ENCODE measurements at places on chromosomes 5 and 9.

DNA sequence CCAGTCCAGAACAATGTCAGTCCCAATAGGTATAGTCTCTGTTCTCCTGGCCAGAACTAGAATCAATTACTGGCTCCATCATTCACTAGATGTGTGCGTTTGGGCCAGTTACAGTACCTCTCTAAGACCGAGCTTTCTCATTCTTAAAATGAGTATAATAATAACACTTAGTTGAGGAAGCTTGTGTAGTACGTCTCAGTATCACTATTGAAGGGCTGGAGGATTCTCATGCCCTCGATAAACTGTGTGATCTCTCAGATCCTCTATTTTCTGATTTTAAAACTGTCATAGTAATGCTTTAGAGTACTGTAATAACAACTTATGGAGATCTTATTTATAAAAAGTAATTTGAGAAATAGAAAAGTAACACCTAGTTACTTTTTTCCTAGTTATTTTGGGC is 50.7 kb downstream of the CDKN2A start:
- no peak for DNase-seq

DNA sequence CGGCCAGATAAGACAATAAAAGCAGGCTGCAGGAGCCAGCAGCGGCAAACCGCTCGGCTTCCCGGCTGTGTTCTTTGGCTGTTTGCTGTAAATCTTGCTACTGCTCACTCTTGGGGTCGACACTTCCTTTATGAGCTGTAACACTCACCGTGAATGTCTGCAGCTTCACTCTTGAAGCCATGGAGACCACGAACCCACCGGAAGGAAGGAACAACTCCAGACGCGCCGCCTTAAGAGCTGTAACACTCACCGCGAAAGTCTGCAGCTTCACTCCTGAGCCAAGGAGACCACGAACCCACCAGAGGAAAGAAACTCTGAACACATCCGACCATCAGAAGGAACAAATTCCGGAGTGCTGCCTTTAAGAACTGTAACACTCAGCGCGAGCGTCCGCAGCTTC is 451.7 kb downstream of the AGTPBP1 start:
- DNase-seq = peak; percentile 59

- DNase-seq = no peak
Observed at GRCh38 chr5:169395136-169395535, 94.2 kb upstream of the SLIT3 start.

DNA sequence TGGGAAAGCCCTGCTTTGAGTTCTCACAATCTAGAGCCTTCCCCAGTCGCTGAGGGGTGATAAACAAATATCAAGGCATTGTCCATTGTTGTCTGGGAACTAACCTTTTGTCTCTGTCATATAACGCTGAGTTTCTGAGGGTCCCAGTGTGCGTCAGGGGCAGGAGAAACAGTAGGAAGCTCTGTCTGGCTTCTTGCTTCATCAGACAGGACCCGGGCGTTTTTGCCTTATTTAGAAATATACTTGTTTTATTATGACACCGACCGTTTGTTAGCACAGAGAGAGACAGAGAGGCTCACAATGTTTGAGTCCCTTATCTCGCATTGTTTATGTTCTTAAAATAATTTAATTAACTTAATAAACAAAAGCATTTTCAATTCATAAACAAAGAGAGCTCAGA is 204.9 kb upstream of the GAS1 start:
- no peak for DNase-seq

GRCh38 chr5:39024884-39025283 is 49.3 kb downstream of the RICTOR start:
- DNase-seq = no peak

- DNase-seq = no peak
Observed at GRCh38 chr5:141919218-141920119, 4.2 kb upstream of the DELE1 start.

GRCh38 chr5:90802474-90803317 is 244.1 kb downstream of the ADGRV1 start:
- DNase-seq = no peak

DNA sequence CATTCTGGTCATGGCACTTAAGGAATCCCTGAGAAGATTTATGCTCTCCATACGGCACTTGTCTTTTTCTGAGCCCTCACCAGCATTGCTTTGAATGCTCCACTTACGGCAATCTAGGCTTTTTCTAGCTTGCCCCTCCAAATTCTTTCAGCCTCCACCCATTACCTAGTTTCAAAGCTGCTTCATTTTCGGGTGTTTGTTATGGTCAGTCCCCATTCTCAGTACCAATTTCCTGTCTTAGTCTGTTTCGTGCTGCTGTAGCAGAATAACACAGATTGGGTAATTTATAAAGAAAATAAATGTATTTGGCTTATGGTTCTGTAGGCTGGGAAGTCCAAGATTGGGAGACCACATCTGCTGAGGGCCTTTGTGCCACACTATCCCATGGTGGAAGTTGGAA is 42.0 kb downstream of the ARHGEF28 start:
- no peak for DNase-seq

- no peak for DNase-seq
Observed at GRCh38 chr9:83312537-83312936, 225.7 kb downstream of the FRMD3 start.

DNA sequence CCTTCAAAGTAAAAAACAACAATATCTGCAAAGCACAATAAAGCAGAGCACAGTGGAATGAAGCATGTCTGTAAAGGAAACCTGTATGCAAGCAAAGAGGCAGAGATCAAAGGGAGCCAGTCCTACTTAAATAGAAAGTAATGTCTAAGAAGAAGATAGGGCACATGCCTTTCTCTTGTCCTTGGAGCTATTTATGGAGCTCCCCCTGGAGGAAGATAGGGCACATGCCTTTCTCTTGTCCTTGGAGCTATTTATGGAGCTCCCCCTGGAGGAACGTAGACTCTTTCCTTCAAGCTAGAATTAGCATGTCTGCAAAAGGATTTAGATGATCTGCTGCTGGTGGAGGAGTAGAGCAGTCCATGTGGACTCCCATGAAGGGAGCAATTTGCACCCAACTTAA is 168.1 kb upstream of the RASEF start:
- no peak for DNase-seq

- no peak for DNase-seq
Observed at GRCh38 chr5:171830686-171831085, 45.1 kb downstream of the SMIM23 start.

DNA sequence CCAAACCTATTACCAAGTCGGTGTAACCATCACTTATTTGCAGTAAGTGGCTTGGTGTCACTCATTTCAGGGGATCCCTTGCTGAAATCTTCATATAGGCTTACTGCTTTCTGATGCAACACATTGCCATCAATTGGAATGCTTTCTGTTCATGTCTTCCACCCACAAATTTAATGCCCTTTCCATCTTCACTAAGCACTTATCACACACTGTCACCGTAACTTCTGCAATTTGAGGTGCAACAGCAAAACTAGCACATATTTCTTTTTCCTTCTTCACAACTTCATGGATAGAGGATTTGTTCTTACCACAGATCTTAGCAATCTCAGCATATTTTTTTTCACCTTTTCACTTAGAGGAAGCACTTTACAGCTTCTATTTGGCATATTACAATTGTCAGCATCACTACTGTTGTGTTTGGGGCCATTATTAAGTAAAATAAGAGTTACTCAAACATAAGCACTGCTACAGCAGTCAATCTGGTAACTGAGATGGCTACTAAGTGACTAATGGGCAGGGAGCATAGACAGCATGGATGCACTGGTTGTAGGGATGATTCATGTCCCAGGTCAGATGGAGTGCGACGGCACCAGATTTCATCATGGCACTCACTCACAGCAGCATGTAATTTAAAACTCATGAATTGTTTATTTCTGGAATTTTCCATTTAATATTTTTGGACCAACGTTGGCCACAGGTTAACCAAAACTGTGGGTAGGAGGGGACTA is 70.1 kb downstream of the PIP5K1B start:
- no peak for DNase-seq

DNA sequence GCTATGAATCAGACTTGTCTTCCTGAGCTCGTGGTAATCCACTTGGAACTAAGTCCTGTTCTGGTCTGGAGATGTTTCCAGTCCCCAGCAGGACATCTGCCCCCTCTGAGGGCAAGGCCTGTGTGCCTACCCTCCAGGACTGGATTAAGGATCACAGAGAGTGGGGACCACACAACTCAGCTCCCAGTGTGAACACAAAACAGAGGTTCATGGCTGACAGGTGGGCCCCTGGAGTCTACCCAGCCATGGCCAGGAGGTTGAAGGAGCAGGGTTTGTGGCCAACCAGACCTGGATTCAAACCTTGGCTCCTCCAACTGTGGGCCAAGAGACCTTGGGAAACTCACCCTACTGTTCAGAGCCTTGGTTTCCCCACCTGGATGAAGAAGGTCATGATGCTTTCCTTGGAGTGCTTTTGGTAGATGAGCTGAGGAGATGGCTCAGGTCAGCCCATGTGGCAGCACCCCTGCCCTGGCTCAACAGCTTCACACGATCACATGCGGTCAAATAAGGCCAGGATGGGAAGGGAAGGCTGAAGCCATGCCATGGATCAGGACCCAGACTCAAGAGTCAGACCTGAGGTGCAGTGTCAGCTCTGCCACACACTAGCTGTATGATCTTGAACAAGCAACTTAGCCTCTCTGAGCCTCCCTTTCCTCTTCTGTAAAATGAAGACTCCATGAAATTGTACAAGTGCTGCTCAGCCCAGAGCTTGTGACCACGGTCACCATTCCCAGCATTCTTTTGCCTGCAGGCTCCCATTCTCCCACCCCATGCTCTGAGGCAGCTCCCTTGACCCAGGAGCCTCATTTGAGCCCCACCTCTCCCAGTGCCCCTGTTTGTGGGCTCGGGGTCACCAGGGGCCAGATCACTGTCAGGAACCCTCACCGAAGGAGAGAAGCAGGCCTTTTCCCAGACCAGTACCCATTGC is 27.3 kb upstream of the ANGPTL2 start:
- no peak for DNase-seq

- no peak for DNase-seq
Observed at GRCh38 chr5:40021007-40021406, 596.2 kb upstream of the DAB2 start.

DNA sequence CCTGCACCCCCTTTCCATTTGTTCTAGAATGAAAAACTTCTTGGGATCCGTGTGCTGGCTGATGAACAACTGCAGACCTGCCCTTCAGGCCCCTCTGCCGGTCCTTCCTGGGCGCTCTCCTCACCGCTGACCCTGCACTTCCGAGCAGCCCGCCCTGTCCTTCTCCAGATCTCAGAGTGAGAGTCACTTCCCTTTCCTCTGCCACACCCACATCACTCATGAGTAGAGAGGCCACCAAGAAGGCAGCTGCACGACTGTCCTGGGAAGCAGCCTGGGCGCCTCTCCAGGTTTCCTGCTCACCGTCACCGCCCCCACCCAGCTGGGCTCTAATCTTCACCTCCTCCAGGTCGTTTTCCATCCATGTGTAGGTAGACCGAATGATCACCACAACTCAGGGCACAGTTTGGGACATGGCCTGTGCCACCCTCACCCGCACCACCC is 35.0 kb upstream of the NSMF start:
- DNase-seq = no peak

- DNase-seq = no peak
Observed at GRCh38 chr5:133741396-133741795, 129.1 kb upstream of the FSTL4 start.

DNA sequence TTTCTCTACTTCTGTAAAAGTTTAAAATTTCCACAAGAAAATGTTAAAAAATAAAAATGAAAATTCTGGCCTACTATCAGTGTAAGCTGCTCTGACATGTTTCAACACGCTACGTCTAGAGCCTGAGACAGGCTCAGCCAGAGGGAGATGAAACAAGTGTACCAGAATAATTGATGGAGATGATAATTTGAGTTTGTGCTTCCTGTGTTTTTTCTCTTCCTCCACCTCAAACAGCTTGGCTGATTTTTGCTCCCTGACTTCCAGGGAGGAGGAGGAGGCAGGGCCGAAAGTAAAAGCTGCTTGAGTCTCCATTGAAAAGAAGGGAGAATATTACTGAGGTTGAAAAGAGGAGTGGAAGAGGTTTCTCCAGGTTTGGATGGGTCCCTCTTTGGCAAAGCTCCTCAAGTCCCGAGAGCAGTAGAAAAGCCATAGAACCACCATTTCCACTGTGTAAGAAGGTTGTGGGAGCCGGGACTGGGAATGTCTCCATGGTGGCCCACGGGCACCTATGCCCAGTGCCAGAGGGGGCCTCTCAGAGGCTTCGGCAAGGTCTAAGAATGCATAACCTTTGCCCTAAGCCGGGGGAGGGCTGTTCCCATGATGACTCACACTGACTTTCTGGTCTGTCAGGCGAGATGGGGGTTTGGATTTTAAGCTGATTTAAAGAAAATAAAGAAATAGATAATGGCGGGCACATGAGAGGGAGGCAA is 95.1 kb downstream of the HRH2 start:
- no peak for DNase-seq

DNA sequence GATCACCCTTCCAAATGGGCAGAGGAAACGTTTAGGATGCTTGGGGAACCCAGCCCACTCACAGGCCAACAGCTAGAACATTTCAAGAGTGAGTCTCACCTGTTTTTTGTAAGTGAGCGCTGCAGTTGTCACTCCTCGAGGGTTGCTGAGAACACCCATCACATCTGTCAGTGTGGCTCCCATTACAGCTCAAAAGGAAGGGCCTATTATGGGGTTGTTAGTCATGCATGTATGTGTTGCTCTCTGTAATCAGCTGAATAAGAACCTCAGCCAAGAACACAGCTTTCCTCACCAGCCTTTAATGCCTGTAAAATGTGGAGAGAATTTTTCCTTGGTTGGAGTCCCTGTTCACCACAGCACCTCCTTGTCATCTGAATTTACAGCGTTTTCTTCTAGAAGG is 196.3 kb upstream of the KLF4 start:
- no peak for DNase-seq
